ENCODE measurements at places on chromosomes 4 and X.

DNA sequence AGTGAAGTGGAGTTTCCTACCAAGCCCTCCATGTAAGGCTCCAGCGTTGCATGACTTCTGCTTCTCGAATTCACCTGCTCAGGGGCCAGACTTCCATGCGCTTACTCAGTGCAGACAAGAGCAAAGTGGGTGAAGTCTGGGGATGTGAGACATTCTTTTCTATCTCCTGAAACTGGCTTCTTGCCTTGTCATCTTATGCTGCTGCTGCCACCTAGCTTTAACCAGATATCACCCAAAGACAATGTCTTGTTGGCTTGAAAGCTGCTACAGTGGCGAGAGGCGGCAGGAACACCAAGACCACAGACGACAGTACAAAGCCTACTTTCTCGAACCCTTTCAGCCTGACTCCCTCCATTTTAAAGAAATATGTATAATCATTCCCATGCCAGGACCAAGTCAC is 103.6 kb upstream of the ADGRG2 start:
- no peak for DNase-seq

GRCh38 chrX:101605146-101605545 is 12.7 kb downstream of the ARMCX6 start:
- no peak for DNase-seq

- no peak for DNase-seq
Measured at GRCh38 chr4:8120501-8120900, 38.1 kb downstream of the ABLIM2 start.

DNA sequence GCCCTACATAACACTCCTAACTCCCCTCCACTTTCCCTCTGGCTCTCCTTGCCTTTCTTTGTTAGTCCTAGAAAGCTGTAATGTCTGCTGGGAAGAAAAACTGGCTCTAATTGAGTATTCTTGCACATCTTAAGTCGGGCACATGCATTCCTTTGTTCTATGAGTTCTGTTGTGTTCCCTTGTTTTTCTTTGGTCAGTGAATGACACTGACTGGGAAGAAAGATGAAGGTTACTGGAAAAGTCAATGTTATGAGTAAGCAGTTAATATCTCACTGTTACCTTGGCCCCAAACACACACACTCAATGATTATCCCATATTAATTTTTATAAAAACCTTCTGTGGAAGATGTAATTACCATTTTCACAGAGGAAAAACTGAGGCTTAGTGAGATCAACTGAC is 215.9 kb downstream of the SOWAHB start:
- no peak for DNase-seq

DNA sequence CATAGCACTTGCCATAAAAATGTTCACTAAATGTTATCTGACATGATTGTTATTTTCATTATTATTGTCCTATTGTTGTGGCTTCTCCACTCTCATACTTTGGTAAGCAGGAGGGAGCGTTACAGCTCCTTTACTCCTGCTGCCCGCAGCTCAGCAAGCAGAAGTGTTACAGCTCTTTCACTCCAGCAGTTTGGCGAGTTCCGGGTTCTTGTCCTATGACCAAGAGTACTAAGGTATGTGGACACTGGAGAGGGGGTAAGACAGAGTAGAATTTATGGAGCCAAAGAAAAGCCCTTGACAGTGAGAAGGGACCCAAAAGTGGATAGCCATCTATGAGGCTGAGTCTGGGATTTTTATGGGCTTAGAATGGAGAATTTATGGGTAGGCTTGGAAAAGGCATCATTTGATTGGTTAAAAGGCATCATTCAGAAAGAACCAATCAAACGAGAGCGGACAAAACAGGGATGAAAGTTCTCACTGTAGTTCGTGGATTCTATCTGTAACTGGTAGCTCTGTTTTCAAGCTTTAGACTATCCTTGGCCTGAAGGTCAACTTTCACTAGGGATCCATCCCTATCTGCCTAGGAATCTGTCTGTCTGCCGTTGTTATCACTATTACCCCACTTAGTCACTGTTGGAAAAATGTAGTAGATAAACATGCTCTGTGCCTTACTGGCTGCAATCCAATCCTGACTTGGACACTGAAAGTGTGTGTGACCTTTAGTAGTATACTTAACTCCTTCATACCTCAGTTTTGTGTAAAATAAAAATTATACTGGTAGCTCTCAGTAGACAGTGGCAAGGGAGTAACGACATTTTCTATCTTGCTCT is 545.6 kb upstream of the LCORL start:
- DNase-seq, result no peak

DNA sequence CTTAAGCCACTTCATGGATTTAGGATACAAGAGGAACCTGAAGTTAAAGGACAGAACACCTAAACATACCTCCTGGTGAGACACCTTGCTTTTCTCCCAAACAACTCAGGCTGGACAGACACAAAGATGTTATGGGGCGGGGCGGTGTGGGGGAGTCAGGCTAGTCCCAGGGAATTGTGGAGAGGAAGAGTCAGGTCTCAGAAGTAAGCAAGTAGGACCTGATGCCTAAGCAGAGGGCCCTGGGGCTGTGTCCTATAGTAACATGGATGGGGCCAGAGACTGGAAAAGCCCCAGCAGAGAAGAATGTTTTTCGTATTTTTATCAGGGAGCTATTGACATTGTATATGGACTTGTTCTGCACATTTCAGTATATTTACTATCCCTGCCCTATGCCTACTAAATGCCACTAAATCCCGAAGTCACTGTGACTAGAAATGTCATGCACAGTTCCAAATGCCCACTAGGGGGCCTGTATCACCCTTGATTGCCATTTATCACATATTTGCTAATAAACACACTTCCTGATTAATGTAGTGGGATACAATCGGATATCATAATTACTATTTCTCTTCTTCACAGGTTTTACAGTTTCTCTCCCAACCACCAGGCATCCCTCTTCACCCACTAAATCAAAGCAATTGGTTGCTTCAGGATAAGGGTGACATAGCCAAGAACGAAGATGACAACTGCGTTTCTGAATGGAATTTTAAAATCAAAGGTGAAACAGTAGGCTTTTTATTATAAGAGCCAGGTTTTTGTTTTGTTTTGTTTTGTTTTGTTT is 23.8 kb upstream of the ARHGAP10 start:
- DNase-seq, result no peak

GRCh38 chr4:165118256-165118909 is 5.7 kb upstream of the TMEM192 start:
- no peak for DNase-seq

DNA sequence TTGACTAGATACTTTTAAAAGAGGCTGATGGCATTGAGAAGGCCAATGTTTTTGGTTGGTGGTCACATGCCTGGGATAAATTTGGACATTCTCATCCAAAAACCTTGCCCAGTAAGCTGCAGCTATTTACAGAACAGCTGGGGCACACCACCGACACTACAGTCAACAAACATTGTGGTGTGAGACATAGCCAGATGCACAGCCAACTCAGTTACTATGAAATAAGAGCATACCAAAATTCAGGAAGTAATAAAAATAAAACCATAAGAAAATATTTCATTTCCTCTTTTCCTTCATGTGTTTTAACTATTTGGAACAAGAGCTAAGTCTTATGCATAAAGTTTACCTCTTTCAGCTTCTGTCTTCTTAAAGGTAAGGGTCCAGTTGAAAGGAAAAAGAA is 8.8 kb downstream of the PPM1K start:
- no peak for DNase-seq

- no peak for DNase-seq
Measured at GRCh38 chr4:159725571-159725970, 622.7 kb downstream of the RAPGEF2 start.

- DNase-seq, result no peak
Measured at GRCh38 chr4:678331-679103, 4.2 kb downstream of the MYL5 start.

DNA sequence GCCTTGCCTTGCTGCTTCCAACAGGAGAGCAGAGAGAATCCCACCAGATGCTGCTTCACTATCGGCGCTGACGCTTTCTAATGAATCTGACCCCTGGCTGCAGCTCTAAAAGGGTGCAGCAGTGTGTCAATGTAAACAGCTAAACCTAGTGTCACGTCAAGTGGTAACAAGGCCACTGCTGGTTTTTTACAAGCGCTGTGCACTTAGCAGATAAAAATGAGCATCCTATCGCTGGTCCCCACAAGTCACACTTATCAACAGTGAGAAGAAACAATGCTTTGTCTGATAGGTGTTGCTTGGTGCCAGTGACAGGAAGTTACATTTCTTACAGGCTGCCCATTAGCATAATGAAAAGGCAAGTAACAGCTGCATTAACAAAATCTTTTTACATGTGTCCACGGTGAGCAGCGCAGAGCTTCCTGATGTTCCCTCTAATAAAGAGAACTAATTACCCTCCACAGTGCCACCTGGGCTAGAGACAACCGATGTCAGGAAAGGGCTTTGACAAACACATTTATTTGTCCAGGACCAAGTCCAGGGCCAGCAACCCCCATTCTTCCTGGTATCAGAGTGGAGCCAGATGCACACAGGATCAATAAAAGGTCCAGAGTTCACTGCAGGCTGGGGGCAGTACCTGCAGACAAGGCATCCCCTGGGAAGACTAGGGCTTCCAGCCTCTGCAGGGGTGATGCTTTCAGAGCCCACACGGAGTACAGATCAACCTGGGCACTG is 176.0 kb downstream of the MGST2 start:
- DNase-seq, result no peak

DNA sequence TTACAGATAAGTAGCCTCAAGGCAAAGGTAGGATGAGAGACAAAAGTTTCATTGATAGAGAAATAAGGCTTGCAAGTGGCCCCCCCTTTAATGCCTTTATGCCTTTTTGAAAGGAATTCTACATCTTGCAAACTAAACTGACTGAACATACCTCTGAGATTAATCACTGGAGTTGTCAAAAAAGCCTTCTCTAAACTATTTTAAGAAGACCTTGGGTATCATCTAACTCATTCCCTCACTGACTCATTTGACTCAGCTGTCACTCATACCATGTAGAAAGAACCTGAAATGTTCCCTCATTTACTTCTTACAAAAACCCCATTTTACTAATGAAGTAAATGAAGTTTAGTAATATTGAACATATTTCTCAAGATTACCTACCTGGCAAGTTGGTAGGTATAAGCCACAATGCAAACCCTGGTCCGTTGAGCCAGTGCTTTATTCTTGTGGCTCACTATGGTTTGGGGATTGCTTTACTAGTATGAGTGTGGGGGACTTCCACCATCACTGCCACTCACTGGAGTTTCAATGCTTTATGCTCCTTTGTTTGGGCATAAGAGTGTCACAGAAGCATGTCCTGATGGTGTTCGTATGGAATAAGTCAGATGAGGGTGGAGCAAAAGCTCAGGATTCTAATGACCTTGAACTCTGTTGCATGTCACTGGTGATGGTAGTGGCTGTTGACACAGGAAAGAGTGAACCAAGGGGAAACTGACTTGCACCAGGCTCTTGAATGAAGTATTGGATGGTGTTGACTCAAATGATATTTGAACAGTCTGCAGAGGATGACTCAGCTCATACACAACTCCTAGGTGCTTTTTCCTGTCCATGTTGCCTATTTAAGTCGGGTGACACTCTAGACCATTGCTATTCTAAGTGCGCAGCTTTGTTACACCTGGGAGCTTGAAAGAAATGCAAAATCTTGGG is 305.5 kb upstream of the EMCN start:
- no peak for DNase-seq

GRCh38 chr4:148065075-148065474 is 333.2 kb downstream of the ARHGAP10 start:
- DNase-seq, result no peak

DNA sequence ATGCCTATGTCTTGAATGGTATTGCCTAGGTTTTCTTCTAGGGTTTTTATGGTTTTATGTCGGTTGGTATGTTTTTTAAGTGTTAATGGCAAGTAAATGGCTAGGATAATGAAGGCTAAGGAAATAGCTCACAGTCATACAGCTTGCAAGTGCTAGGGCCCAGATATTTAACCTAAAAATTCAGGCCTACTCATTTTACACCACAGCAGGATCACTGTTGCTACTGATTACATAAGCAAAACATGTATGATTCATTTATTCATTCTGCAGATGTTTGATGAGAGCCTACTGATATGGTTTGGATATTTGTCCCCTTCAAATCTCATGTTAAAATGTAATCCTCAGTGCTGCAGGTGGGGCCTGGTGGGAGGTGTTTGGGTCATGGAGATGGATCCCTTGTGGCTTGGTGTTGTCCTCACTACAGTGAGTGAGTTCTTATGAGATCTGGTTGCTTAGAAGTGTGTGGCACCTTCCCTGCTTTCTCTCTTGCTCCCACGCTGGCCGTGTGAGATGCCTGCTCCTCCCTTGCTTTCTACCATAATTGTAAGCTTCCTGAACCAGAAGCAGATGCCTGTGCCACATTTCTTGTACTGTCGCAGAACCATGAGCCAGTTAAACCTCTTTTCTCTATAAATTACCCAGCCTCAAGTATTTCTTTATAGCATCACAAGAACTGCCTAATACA is 175.5 kb downstream of the MAPK10 start:
- DNase-seq, result no peak

DNA sequence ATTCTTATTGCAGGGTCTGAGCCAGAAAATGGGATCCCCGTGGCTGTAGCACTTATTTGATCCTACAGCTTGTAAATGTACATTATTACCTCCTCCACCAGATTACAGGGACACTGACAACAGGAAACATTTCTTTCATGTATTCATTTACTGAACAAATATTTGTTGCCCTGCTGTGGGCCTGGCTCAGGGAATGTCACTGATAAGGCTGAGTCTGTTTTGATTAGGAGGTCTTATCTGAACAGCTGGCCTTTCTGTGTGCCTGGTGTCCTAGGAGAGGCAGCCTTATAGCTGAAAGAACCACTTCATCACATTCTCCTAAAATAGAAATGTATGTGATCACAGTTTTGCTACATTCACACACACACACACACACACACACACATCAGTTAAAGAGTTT is 45.5 kb upstream of the PROM1 start:
- DNase-seq, result no peak

- DNase-seq, result no peak
Measured at GRCh38 chr4:185202984-185203485, 765 bp downstream of the CFAP97 start.

All from 8988T (cell line).